ENCODE measurements at places on chromosomes 3 and 15.

- no peak for DNase-seq
Observed at GRCh38 chr3:118949113-118949760, 85.4 kb downstream of the IGSF11 start.

DNA sequence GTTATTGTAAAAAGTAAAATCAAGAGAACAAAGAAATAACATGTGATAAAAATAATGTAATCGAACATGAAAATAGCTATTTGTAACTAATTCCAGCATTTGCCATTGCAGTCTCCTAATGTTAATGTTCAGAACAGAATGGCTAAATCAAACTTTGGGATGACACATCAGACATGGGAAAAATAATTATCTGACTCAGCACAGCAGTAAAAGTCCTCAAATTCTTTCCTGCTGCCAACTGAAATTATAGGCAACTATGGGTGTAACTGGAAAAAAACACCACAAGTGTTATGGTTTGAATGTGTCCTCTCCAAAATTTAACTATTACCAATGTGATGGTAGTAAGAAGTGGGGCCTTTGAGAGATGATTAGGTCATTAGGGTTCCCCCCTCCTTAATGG, 446.7 kb downstream of the C3orf38 start:
- DNase-seq = no peak

DNA sequence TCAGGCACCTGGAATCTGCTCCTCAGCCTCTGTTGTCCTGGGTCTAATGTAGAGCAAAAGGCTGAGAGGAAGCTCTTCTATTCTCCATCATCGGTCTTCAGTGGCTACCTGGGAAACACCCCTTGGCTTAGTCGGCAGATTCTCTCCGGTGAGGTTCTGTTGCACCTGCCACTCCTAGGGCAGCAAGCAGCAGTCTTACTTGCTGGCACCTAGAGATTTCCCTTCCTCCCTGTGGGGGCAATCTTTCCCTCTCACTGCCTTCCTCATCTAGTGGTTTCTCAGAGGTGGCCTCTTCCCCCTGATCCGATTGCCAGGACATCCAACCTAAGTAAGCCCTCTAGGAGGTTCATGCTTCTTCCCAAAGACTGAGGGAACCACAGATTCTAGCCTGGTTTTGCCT, 60.8 kb downstream of the PLS1 start:
- no peak for DNase-seq

DNA sequence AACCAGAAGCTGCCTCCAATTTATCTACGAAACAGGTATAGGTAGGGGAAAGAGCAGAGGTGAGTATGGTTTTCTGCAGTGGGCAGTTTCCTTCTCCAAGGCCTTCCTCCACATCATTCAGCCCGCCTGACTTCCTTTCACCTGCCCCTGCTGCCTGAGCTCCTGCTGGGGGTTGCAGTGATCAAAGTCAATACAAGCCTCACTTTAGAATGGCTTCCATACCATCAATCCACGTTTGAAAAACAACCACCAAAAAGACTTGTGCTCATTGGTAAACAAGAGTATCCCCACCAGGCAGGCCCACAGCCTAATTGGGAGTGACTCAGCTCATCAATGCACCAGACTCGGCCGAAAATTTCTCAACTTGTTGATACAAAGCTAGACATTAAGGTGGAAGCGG, 159.9 kb downstream of the MAGI1 start:
- no peak for DNase-seq

DNA sequence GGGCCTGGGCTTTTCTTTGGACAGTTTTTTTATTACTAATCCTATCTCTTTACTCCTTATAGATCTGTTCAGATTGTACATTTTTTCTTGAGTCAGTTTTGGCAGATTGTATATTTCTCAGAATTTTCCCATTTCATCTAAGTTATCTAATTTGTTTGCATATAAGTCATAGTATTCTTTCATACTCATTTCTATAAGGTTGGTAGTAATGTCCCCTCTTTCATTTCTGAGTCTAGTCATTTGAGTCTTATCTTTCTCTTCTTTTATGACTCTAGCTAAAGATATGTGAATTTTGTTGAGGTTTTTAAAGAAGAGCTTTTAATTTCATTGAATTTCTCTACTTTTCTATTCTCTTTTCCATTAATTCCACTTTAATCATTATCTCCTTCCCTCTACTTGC, 27.2 kb downstream of the TRPM1 start:
- no peak for DNase-seq

DNA sequence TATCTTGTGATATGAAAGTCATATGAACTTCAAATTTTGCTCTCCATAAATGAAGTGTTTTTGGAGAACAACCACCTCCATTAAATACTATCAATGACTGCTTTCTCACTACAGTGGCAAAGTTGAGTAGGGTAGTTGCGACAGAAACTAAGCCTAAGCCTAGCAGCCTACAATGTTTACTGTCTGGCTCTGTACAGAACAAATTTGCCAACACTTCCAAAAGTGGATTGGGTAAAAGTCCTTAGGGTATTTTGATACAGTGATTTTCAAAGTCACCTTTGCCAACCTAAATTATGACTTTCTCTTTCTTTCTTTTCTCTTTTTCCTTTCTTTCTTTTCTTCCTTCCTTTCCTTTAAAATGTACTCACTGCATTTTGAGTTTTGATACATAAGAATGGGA, 142.6 kb downstream of the PLCL2 start:
- no peak for DNase-seq

DNA sequence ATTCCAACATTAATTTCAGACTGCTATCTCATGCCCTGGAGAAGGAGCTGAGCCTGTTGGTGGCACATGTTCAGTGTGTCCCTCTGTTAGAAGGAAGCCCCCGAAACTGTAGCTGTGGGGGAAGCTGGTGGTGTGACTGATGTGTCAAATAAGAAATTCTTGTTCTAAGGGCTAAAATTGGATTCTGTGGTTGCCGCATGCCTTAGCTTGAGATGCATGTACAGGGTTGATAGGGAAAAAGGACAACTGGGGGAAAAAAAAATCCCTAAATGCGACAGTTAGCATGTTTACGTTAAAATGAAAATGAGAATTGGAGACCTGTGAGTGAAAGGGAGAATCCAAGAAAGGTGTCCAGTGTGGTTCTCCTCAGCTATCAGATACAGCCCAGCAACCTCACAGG, 58.6 kb downstream of the MED12L start:
- DNase-seq = no peak

DNA sequence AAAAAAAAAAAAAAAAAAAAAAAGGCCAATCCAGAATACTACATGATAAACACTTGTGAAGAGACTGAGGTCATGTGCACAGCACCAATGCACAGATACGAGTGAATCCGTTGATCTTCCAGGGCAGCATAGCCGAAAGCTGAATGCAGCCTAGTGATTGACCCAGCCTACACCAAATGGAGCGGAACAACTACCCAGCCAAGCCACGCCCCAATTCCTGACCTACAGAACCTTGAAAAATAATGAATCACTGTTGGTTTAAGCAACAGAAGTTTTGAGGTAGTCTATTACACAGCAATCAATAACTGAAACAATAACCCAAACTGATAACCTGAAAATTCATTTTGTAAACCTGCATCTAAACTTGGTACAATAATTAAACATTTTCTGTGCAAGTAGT, 361.0 kb downstream of the FHIT start:
- no peak for DNase-seq

- DNase-seq = no peak
Observed at GRCh38 chr3:135896613-135897012, 68.9 kb upstream of the PPP2R3A start.

DNA sequence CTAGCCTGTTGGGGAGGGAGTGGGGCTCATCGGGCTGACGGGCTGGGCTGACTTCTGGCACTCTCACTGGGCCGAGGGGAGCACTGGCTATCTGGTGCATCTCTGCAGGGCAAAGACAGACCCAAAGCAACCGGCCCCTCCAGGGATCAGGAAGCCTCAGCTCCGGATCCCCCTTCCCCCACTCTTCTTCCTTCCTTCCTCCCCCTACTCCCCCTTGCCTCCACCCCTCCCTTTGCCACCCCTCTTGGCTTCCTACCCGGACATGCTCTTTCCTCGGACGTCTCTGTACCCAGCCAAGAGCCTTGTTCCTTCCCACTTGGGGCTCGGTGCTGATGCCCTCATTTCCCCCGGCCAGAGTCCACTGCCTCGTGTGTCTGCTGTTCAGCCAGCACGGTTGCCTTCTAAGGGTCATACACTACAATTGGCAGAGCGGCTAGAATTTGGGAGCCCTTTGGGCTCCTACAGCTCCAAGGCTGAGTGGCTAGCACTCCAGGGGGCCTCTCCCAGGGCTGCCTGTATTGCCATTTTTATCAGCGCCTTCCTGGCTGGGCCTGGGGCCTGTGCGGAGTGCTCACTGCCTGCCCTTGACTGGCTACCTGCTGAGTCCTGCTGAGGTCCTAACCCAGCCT, 10.9 kb downstream of the SEMA3F start:
- DNase-seq = peak; percentile 40

- no peak for DNase-seq
Observed at GRCh38 chr3:24379936-24380335, 114.7 kb downstream of the THRB start.

DNA sequence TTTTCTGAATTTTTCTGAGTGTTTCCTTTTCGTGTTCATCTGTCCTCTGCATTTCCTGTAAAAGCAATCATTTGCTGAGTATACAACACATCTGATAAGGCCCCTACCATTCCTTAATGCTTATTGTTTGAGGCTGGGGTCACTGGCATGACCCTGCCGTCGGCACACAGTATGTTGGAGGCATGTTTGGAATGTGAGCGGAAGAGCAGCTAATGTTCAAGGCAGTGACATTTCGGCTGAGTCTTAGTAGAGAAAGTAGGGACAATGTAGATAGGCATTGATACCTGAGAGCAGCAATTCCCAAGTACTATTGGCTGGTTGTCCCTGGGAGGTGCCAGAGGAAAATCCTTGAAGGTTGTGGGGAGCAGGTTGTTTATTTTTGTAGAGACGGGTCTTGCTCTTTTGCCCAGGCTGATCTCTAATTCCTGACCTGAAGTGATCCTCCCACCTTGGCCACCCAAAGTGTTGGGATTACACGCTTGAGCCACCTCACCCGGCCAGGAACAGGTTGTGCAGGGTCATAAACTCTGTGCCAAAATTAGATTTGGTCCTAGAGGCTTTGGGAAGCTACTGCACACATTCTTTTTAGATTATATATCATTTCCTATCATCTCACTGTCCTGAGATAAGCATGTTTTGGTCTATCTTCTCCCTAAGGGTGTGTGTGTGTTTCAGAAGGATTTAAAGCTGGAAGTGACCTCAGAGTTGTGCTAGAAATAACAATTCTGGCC, 13.5 kb downstream of the PTPN23 start:
- peak; percentile 27 for DNase-seq

- DNase-seq = no peak
Observed at GRCh38 chr3:46100812-46101211, 73.5 kb upstream of the XCR1 start.

DNA sequence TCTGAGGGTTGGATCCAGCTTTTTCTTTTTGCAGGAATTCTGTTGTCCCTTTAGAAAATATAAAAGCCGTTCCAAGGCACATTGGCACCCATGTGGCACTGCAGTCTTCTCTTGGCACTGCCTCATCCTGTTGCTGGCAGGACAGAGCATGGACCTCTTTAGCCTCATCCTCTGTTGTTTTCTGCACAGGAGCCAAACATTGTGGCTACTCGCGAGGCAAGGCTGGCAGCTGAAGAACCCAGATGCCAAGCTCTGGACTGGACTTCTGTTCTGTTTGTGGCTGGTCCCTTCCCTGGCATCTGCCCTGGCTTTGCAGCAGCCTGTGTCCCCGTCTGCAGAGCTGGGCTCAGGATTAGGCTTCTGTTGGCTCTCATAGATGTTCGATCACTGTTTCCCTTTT, 224.7 kb upstream of the TBC1D5 start:
- no peak for DNase-seq

DNA sequence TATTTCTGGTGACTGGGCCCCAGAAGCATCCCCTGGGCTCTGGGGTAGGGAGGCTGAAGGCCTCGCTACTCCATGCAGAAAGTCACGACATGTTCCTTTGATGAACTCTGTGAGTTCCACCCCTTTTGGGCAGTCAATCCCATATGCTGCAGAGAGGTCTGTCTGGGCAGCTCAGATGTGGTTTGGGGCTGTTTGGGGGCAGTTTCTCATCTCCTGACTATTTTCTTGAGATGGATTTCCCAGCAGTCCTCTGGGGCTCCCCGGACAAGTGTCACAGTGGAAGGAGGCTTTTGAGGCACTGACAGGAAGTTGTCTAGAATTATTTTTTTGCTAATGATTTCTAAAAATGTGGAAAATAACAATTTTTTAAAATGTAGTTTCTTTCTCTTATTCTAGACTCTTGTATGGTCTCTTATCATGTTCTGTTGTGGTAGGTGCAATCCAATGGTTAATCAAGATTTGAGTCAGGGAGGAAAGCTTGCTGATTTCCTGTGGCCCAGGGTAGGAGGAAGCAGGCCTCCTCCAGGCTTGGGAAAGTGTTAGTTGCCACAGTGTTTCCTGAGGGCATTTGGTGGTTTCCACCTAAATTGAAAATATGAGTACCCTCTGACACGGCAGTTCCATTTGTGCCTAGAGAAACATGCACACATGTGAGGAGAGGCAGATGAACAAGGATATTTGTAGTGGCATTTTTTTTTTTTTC, 19.9 kb upstream of the TATDN2 start:
- no peak for DNase-seq

GRCh38 chr3:36911990-36912804, 32.7 kb downstream of the TRANK1 start:
- no peak for DNase-seq

DNA sequence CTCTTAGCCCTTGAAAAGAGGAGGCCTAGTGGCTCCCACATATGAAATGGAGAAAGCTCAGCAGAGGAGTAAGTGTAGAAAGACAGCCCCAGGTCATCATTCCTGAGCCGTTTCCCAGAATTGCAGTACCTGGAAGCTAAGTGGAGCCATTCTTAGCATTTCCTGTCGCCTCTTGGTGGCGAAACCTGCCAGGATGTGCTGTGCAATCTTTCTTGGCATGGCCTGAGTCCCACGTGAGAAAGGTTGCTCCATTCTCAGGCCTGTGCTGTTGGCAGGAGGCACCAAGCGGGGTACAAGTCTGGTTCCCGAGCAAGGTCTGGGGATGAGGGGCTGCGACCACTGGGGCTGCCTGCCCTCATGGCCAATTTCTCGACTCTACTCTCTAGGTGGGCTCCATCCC, 207.2 kb upstream of the TPM1 start:
- no peak for DNase-seq

DNA sequence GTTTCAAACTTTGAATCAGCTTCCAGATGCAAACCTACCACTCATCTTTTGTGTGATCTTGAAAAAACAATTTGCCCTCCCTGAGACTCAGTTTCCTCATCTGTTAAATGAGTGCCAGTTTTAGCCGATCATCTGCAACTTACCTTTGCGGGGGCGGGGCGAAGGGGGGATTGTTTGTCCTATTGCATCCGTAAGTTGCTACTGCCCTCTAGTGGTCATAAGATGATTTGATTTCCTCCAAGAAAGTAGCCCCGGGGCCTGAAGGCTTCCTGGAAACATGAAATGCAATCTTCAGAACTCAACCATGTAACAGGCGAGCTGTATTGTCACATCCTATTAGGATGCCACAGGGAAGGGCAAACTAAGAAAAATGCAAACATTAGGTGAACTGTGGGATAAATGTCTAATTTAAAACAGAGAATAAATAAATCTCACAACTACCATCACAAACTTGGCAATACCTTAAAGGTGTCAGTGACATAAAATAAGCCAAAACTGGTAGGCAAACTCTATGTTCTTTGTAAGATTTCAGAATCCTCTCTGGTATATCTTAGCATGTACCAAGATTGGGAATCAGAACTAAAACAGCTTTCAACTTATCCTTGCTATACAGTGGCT, 63.5 kb upstream of the CLDN18 start:
- DNase-seq = peak; percentile 74

GRCh38 chr3:53812434-53812833, 33.8 kb downstream of the CHDH start:
- DNase-seq = no peak

- DNase-seq = no peak
Observed at GRCh38 chr15:74994685-74995084, 678 bp upstream of the SCAMP5 start.

- DNase-seq = no peak
Observed at GRCh38 chr3:40230382-40230781, 79.1 kb upstream of the EIF1B start.

Measured in nephron progenitor cell (in vitro differentiated cells).